NCI-H748 treated with DMSO at 0.1 percent for 48 hours (cell line): ENCODE measurements at places on chromosomes 7 and 10.

DNA sequence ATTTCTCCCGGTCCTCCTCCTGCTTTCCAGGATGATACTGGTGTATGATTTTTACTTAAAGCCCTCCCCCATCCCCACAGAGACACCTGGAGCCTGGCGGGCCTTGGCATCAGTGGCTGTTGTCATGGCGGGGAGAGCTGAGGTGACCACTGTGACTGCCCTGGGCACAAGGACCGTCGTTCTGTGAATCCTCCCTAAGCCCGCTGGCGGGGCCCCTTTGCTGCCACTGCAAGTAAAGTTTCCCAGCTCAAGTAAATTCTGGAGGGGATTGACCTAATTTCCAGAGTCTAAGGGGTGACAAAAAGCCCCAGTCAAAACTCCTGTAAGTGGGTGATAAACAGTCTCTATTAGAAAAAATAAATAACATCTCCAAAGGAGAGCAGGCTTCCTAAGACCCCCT lies 393.2 kb upstream of the PODXL start:
- DNase-seq, result no peak

DNA sequence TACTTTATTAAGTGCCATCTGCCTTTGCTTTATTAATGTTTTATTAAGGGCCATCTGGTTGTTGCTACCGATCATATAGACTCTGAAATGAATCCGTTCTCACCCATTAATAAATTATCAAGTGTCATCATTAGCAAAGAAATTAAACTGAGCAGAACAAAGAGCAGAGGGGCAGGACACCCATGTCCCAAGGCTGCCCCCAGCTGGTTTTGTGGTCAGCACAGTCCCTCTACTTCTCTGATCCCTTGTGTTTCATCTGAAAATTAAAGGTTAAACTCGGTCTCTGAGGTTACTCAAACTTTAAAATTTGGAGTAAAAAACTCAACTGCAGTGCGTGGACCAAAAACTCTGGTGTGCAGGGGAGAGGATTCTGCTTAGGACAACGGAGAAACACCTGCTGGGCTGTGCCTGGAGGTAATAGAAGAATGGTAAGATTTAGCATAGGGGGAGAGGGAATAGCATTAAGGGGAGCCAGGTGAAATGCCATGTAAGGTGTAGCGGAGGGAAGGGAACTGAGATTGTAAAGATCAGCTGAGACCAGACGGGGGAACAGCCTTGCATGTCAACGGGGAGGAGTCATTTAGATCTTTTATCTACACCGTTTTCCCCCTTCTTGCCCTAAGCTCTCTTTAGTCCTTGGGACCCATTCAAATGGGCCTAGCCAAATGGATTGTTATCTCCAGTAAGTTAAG lies 10.8 kb upstream of the GSDME start:
- no peak for DNase-seq

DNA sequence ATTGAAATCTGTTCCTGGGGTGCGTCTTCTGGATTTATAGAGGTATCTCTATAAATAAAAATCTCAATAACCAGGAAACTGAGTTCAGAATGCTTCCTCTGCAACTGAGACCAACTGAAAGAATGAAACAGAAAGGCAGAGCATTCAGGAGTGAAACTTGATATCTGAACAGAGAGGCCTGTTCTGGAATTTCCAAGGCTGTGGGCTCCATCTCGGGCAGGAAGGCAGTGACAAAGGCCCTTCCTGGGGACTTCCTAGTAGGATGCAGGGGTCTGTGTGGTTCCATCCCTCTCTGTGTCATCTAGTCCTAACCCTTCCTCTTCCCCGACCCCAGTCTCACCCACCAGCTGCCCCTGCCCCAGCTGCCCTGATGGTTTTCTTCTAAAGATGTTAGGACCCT lies 52.0 kb downstream of the JCAD start:
- no peak for DNase-seq

GRCh38 chr7:42625421-42625820 lies 286.4 kb downstream of the C7orf25 start:
- DNase-seq, result no peak

DNA sequence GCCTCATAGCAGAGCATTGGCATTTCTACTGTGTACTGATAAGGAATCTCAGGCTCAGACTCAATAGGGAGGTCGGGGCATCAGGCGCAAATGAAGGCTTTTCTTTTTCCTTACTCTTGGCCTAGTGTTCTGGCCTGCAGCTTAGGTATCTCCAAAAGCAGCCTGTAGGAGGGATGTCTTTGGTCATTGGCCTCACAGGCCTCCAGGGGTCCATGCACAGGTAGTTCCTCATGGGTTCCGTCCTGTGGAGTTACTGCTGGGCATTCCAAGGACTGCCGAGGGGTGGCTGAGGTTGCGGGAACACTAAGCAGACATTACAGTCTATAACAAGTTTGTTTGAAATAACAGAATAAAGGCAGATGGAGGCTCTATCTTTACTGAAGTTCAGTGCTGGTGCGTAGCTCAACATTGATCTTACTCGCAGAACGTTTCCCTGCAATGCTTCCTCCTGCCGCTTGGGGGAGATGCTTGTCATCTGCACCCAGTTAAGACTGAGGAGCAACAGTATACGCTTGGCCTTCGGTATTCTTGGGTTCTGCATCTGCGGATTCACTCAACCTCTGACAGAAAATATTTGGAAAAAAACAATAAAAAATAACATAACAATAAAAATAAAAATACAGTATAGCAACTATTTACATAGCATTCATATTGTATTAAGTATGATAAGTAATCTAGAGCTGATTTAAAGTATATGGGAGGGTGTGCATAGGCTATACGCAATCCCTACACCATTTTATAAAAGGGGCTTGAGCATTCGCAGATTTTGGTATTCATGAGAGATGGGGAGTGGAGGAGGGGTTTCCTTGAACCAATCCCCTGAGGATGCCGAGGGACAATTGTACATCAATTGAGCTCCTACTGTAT lies 58.9 kb downstream of the SH2D4B start:
- no peak for DNase-seq

DNA sequence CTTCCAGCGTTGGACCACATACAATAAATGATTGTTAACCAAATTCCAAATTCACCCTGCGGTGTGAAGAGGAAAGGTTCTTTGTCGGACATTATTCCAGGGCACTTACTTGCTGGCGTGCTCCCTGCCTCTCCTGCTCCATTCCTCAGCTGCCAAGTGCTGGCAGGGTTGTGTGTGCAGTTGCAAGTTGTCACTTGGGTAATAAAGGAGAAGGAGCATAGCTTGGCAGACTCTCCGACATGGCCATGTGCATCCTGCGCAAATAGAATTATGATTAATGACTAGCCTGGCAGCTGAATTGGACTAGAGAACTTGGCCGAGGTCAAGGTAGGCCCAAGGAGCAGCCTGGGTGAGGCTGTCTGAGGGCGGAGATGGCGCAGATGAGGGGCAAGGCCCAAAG lies 92.3 kb upstream of the ELMO1 start:
- DNase-seq, result no peak
